ENCODE measurements at places on chromosomes 1 and 21.

DNA sequence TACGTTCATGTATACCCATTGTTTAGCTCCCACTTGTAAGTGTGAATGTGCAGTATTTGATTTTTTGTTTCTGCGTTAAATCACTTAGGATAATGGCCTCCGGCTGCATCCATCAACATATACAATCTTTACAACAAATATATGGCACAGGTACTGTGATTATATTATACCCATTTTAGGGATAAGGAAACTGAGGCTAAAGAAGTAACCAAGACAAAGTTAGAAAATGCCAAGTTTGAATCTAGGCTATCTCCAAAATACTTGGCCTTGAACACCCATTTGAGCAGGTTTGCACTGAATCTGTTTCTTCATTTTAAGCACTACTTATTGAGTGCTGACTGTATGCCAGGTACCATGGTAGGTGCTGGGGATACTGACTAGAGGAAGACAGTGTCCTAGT lies 149.6 kb downstream of the PBX1 start:
- no peak for DNase-seq

DNA sequence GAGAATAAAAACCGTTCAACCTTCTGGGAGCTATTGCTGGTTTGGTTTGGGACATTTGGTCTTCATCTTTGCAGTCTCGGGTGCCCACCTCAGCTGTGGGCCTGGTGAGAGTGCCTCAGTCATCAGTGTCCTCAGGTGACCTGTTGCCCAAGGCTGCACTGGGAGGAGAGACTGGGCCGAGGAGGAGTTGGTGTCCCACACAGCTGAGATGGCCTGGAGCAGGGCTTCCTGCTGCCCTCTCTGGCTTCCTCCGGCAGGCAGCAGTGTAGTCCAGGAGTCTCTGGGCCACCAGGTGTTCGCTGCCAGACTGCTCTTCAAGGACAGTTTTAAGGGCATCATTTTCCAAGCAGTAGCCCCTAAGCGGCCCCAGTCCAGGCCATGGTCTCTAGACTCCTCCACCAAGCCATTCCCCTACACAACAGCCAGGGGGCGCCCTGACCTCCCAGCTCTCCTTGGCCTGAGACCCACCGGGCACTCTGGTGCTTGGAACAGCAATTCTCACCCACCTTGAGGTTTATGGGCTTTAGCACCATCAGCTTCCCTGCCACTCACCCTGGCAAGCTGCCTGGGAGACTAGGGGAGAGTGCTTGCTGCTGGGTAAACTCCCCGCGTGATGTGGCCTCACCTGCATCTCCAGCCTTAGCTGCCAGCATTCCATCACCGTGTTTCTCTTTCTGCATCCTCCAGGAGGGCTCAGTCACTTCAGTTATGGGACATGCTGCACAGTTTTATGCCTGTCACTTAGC lies 9.1 kb upstream of the SYTL1 start:
- no peak for DNase-seq

DNA sequence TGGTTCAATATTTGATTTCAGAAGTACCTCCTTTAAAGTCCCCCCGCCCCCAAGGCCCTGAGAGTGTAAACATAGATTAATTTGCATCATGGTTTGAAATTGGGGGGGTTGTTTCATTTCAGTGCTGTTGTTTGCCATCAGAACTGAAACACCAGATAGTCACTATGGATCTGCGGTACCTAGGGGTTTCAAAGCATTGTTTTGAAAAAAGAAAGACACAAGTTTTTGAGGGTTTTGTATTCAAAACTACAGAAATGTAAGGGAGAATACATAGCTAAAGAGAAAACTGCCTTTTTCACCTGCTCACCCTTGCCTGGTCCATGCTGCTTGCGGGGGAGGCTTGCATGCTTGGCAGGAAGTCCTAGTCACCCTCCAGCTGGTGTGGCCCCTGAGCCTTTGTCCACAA lies 59.3 kb downstream of the ACP6 start:
- DNase-seq: no peak

GRCh38 chr1:205907794-205908193 lies 35.5 kb downstream of the SLC26A9 start:
- no peak for DNase-seq

GRCh38 chr1:119330466-119331189 lies 38.0 kb upstream of the HAO2 start:
- no peak for DNase-seq

DNA sequence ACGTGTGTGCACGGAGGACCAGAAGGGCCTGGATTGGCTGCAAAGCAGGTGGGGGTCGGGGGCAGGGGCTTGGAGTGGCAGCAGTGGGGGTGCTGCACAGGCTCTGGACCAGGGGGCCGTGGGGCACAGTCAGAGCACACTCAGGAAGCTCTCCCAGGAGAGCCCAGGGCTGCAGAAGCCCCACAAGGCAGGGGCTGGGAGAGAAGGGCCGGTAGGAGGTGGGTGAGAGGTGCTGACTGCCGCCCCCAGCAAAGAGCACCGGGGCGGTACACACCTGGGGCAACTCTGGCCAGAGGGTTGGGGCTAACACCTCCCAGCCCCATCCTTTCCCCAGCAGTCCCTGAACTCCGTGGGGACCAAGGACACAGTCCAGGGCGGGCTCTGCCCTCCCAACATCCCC lies 13.9 kb downstream of the CHD5 start:
- no peak for DNase-seq

GRCh38 chr1:25026730-25027450 lies 96.8 kb upstream of the RUNX3 start:
- no peak for DNase-seq

DNA sequence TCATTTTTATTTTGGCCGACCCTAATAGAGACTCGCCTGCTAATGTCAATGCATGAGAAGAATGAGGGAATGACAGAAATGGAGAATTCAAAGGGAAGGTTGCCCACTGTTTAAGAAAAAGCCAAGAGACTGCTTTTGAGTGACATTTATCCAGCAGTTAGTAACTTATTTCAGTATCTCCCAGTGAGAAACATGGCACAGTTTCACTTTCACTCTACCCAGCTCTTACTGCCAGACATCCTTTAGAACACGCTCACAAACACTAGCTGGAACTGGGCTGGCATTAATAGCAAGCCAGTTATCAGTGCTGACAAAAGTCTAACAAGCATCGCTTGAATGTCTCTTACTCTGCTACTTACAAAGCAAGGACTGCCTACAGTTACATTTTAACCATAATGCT lies 8.5 kb downstream of the GGPS1 start:
- no peak for DNase-seq

DNA sequence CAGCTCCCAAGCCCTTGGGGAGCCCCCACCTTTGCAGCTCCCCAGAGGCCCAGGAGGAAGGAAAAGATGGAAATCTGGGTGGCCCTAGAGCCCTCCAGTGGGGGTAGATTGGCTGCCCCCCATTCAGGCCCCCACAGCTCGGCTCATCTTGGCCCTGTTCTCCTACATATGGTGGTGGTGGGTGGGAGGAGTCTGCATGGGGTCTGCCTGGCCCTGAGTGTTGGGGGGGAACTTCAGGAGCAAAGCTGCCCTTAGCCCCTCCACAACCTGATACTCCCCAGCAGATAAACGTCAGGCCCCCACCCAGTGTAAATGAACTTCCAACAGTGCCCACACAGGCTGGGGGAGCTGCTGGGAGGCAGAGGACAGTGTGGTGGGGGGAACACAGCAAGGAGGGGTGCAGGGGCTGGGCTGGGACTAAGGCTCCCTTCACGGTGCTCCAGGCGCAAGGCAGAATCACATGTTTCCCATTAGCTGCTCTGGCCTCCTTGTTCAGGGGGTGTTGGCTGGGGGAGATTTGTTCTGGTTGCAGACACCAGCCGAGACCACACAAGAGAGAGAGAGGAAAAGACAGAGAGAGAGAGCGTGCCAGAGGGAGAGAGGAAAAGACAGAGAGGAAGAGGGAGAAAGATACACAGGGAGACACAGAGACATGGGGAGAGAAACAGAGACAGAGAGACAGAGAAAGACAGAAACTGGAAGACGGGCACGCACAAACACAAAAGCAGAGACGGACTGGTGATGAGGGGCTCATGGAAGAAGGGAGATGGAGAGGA lies 42.6 kb downstream of the AHDC1 start:
- DNase-seq: no peak

DNA sequence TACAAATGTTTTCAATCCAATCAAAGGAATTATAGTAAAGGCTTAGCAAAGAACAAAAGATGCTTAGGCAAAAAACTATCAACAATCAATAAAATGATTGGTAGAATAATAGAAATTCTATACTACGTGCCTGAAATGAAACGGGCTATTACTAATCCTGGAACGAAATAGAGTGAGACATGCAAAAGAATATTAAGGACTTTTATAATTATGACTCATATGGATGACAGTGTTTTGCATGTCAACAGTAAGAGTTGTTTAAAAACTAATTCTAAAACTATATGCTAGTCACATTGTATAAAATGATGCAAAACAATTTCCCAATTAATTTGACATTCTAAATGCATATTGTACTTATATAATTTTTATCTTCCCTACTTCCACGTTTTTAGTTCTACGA lies 35.6 kb downstream of the LRRIQ3 start:
- no peak for DNase-seq

DNA sequence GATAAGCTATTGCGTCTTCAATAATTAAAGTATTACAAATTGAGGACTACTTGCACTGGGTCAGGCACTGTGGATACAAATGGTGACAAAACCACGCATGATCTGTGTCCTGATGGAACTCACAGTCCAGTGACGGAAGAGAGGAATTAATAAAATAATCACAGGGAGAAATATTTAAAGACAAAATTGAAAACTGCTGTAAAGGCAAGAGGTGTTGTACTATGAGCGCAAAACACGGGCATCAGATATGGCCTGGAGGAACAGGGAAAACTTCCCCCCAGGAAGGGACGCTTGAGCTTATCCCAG lies 16.6 kb upstream of the SLAMF6 start:
- no peak for DNase-seq

- DNase-seq: no peak
Observed at GRCh38 chr1:54818461-54819194, 17.5 kb upstream of the TTC22 start.

GRCh38 chr1:52502789-52503188 lies 50.1 kb downstream of the TUT4 start:
- no peak for DNase-seq

- DNase-seq: no peak
Observed at GRCh38 chr1:20234788-20235535, 48.6 kb upstream of the PLA2G2C start.

GRCh38 chr21:41802684-41803083 lies 35.8 kb upstream of the RIPK4 start:
- DNase-seq: no peak

DNA sequence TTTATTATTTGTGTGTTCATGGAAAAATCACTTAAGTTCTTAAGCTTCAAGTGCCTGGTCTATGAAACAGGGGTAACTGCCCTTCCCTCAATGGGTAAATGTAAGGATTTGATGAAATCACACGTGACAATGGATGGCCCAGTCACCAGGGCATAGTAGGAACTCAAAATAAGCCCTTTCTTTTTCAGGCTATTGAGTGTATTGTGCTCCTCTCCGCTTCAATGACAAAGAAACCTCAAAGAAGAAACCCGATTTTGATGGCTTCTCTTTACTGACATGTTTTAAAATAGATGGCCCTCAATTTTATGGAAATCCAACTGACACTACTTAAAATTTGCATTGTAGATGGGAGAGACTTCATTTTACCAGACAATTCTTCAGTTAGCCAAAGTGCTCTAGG lies 543.5 kb downstream of the OMA1 start:
- DNase-seq: no peak

DNA sequence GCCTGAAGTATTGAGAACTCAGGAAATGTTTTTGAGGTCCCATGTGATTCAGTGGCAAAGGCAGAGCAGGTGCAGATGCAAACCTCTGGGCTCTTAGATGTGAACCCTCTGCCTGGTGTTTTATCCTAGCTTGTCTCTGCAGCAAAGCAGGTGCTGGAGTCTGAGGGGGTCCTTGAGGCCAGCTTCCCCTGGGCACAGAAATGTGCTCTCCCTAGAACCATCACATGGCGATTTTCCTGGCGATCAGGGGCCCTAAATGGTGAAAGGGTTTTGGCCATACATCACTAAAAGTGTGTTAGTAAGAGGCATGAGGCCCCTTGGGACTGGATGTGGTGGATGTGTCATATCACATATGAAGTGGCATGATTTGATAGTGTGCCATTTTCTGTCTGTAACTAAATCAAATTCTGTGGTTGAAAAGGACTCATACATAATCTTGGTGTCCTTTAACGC lies 144.8 kb downstream of the ST6GALNAC3 start:
- DNase-seq: no peak

DNA sequence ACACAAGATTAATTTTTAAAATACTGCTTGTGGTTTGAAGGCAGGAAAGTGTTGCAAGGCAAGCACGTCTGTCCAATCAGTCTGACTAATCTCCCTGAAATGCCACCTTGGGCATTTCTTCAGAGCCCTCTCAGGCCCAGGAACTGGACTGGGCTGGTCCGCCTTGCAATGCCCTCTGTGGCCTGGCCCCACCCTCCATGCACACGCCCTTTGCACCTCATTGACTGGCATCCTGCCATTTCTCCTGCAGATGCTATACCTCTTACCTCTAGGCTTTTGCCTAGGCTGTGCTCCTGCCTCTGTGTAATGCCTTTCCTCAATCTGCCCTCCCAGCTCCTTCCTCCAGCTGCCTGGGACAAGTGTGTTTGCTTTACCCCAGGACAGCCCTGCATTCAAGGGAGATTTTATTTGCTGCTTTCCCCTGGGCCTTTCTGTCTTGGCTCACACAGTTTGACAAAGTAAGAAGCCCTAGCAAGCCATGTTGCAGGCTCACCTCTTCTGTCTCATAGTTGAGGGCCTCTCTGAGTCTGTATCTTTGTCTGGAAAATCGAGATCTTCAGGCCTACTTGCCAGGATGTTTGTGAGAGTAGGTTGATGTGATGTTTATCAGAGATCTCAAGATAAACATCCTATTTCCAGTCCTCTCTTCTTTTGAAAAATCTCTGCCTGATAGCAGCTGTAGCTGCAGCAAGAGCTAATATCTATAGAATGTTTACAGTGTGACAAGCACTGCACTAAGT lies 149.2 kb upstream of the JUN start:
- peak; percentile 48 for DNase-seq

DNA sequence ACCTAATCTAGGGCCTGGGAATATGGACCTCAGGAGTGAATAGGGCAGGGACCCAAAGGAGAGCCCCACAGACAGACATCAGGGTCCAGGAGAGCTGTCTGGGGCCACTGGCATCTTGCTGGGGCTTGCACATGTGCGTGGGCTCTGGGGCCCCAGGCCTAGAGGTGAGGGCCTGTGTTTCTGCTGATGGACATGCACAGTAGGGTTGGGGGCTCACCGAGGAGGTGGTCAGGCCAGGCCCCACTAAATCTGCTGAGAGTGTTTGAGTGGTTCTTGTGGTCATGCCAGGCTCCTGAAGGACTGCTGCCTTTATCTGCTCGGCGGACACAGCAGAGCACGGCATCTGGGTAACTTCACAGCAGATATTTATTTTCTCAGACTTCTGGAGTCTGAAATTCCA lies 87.4 kb downstream of the OBSCN start:
- DNase-seq: no peak
